ENCODE measurements at places on chromosomes 1 and 21.

DNA sequence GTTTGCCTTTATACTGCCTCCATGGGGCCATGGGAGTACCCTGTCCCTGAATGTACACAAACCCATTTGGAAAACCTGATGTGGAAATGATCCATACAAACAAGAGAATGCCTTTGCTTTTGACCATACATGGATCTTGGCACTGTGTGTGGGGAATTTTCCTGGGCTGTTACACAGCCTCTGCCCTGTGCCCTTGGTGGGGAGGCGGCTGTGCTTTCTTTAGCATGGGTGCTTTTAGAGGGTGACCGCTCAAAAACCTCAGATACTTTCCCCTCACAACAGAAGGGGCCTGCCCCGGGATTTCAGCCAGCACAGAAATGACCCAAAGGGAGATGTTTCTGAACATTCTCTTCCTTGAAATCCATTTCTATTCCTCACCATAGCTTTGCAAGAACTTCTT lies 194.8 kb downstream of the LMO4 start:
- DNase-seq, result no peak

DNA sequence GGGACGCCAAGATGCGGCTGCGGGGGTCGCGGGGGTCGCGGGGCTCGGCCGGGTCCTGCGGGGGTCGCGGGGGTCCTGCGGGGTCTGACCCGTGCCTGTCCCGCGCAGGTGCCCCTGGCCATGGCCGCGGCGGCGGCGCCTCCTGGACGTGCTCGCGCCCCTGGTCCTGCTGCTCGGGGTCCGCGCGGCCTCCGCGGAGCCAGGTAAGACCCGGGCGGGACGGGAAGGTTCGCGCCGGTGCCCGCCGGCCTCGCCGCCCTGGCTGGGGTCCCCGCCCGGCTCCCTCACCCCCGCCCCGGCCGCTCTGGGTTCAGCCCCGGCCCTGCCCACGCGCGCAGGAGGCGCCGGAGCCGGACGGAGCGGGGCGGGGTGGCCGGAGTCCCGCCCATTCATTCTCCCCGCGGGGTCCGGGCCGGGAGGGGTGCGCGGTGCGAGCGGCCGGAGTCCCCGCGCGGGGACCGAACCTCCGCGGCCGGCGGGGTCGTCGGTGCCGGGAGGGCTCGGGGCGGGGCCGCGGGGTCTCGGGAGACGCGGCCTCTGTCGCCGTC lies 380 bp downstream of the COL18A1 start:
- no peak for DNase-seq

GRCh38 chr1:66397192-66397591 lies 136.8 kb upstream of the SGIP1 start:
- DNase-seq, result no peak

- no peak for DNase-seq
Measured at GRCh38 chr1:248872752-248873408, 14.0 kb upstream of the ZNF692 start.
